ENCODE measurements at places on chromosomes 2 and 18.

GRCh38 chr2:39283561-39283960 is 39.8 kb upstream of the CDKL4 start:
- DNase-seq = no peak

DNA sequence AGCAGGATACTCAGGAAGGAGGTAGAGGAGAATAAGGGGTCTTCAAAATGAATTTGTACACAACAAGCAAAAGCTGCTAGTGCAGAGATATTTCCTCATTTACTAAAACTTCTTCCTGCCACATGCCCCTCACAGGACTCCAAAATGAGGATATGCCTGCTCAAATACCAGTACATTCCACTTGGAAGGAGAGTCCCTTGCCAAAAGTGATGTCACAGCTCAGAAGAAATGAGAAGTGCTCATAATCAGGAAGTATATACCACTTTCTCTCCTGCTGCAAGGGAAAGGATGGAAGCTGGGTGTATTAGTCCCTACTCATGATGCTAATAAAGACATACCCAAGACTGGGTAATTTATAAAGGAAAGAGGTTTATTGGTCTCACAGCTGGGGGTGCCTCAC is 87.7 kb upstream of the FSHR start:
- DNase-seq = no peak

DNA sequence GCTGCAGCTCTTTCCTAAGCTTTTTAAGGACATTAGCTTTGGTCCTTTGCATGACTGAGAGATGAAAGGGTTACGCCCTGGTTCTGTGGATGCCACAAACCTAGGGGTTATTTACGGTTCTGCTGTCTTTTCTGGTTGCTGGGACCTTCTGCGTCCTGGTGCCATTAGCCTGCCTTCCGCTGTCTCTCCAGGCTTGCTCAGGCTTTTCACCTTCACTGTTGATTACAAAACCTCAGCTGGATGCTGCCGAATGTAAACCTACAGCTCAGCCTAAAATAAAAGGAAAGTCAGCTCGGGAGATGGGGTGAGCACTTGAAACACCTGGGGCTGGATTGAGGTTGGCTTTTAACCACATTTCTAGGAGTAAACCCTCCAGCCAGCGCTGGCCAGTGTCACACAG is 130.9 kb upstream of the ARHGAP28 start:
- DNase-seq = no peak

DNA sequence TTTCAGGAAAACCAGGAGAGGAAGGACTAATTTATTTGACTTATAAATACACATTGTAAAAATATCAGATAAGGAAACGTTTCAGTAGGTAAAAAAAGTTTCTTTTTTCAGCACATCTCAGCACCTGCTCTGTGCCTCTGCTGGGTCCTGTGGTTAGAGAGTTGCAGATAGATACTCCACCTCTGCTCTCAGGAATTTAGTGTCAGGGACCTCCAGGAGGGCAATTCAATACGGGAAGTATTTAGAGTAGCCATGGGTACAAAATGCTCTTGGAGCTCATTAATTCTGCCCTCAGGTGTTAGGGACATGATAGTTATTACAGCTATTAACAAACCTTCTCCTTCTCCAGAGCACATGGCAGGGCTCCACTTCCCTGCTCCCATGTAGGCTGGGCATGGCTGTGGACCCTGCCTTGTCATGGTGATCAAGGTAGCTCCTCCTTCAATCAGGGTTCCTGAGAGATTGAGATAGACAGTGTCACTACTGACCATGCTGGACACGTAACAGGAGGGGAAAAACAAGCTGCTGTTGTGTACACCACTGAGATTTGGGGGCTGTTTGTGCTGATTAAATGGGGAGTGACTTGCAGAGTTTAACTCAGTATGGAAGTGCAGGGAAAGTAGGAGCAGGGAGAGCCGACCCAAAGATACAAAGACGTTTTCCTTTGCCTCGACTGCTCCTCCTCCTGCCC is 185.6 kb upstream of the COPS8 start:
- DNase-seq = no peak

- DNase-seq = no peak
These were observed 81.3 kb upstream of the HPCAL1 start for GRCh38 chr2:10221443-10221842.

DNA sequence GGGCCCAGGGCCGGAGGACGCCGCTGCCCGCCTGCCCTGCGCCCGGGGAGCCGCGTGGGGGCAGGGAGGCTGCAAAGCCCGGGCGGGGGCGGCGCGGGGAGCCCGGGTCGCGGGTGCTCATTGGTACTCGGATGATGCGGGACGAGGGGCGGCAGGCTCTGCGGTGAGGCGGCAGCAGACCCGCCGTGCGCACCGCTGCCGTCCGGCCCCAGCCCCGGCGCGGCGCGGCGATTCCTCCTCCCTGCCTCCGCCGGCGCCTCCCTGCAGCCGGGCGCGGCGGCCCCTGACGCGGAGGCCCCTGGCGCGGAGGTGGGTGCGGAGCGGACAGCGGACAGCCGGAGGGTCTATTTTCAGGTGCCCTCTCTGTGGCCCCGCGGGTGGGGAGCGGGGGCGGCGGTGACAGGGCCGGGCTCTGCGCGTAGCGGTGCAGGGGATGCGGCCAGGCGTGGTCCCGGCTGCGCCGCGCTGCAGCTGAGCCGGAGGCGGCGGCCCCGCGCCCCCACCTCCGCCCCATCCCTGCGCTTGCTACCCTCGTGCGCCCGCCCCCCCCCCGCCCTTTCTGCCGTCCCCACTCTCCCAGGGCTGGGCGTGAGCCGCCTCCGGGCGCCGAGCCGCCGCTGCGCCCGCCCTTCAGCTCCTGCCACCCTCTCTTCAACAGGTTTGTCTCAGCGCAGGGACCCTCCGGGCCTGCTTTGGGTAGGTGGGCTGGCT is 640 bp downstream of the SPTBN1 start:
- DNase-seq = peak; percentile 13

DNA sequence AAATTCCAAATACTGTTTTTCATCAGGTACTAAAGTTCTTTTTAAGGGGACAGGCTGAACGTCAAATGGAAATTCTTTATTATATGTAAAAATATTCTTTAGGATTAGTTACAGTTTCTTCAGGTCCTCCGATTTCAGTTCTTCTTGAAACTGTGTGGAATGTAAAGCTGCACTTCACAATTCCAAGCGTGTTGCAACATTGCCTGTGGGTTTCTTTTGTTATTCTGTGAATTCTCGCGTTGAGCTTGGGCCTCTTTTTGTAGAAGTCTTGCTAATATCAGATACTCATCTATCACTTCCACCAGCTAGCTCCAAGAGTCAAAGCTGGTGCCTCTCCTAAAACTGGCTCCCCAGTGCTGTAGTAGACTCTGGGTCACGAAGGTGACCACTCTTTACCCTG is 642.6 kb downstream of the METTL4 start:
- no peak for DNase-seq

GRCh38 chr18:26425148-26425531 is 123.2 kb downstream of the KCTD1 start:
- no peak for DNase-seq

DNA sequence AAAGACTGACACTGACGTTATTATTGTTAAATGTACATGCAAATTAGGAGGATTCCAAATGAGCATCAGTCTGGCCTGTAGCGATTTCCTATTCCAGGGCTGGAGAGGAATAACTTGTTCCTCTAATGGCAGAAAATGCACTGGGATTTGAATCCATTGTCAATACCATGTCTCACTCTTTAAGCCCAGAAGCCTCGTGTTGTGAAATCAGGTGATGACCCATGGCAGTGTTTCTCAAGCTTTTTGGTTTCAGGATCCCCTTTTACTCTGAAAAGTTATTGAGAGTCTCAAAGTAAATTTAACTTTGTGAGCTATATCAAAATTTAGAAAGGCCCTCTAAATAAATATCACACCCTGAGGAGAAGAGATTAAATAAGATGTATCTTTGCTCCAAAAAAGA is 279.2 kb downstream of the GALR1 start:
- DNase-seq = no peak

DNA sequence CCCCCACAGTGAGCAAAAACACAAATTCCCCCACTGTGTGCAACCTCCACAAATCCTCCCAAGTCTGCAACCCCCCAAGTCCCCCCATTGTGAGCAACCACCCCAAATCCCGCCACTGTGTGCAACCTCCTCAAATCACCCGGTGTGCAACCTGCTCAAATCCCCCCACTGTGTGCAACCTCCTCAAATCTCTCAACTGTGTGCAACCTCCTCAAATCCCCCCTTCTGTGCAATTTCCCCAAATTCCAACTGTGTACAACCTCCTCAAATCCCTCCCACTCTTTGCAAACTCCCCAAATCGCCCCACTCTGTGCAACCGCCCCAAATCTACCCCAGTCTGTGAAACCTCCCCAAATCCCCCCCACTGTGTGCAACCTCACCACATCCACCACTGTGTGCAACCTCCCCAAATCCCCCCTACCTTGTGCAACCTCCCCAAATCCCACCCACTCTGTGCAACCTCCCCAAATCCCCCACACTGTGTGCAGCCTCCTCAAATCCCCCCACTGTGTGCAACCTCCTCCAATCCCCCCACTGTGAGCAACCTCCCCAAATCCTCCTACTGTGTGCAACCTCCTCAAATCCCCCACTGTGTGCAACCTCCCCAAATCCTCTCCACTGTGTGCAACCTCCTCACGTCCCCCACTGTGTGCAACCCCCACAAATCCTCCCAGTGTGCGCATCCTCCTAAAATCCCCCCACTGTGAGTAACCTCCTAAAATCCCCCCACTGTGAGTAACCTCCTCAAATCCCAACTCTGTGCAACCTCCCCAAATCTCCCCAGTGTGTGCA is 115.2 kb downstream of the TPO start:
- no peak for DNase-seq

DNA sequence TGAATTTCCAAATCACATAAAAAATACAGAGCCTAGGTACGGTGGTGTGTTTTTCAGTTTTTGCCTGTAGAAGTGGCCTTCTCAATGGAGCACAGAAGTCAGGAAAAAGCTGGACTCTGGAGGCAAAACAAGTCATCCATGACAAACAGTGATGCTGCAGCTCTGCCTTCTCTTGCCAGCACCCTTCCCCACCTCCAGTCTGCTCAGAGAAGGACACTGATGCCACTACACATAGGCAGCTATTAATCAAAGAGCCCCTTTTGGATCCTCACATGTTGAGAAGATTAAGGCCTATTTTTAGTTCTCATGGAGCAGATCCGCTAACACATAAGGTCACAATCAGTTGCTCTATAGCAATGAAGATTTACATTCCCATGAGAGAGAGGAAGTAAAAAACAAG is 181.6 kb upstream of the GALNT5 start:
- DNase-seq = no peak

- DNase-seq = no peak
These were observed 38.0 kb downstream of the RNF152 start for GRCh38 chr18:61854578-61855448.

DNA sequence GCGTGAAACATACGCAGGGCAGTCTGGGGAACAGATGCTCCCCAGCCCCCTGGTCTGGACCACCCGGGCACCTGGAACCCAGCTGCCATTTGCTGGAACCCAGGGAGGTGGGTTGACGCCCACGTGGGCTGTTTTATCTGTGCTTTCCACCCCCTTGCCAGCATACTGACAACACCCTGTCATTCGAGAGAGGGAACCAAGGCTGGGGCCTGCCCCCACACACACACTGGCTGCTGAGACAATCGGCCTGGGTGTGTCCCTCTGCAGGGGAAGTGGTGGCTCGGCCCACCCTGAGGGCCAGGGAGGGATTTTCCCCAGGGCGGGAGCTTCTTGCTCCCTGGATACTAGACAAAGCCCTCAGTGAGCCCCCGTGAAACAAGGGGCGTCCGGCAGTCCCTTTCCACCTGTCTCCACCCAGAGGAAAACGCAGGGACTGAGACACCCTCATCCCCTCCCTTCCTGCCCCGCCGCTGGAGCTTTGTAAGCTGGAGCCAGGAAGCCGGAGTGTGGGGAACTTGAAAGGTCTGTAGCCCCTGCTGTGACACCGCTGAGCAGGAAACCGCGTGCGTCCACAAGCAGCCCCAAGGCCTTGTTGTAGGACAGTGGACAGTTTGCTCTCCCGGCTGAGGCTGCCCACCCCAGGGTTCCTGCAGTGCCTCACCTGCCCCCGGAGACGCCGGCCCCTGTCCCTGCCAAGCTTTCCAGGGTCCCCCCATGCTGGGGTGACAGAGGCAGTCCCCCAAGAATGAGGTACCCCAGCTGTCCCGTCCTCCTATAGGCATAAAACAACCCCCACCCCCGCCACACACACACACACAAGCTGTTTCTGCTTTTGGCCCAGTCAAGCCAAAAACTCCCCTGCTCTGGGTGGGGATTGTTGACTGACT is 14.1 kb upstream of the KLF11 start:
- DNase-seq = no peak

DNA sequence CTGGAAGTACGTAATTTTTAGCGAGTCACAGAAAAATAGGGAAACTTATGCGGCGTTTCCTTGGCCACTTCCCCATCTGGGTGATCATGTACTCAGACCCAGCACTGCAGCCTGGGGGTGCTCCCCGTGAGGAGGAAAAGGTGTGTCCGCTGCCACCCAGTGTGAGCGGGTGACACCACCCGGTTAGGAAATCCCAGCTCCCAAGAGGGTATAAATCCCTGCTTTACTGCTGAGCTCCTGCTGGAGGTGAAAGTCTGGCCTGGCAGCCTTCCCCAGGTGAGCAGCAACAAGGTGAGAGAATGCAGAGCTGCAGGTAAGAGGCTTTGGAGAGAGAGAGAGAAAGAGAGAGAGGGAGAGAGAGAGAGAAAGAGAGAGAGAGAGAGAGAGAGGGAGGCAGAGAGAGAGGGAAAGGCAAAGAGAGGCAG is at the start of gene IL1R2:
IL1R2 (plus strand) TSS at position 240 of the 425 bp plus-strand sequence. CDS start 16,616 bp downstream, outside the sequence.
- no peak for DNase-seq

DNA sequence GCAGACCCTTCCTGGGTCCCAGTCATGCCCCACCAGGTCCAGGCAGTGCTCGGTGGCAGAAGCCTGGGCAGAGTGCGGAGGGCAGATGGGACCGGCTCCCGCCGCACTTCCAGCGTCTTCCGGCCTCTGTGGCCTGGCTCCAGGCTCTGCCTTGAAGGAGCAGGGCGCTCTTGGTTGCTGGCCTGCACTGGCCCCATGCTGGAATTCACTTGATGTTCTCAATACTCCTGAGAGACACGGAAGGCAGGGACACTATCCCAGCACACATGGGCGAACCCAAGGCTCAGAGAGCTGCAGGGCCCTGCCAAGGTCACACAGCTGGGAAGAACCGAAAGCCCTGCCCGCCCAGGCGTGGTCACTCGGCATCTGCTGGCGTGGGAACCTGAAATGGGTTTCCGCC is 87.6 kb upstream of the ODC1 start:
- DNase-seq = no peak

- DNase-seq = no peak
These were observed 1.1 kb downstream of the SERPINB2 start for GRCh38 chr18:63888470-63889190.

Measured in stimulated activated CD4-positive, alpha-beta T cell treated with anti-CD3 and anti-CD28 coated beads, TNF-alpha, amount 100 ng/mL, for 48 hours (primary cell).